Chondrocyte (in vitro differentiated cells): ENCODE measurements at places on chromosomes 4 and X. TPM values are rescaled to one million over a fixed set of nuclear protein-coding genes. Genes with fewer than 3 reads are reported as not detected.

GRCh38 chr4:74531963-74532794, 87.2 kb downstream of the AREG start:
- peaks cover 8% of the 10 kb centered on the region for H3K27me3 ChIP-seq
- peaks cover 16% of the 10 kb centered on the region for H3K4me1 ChIP-seq
- H3K36me3 ChIP-seq: no peaks in the 10 kb centered on the region
- no peak for DNase-seq
- peak overlapping the region; percentile 95 for H3K27ac ChIP-seq

DNA sequence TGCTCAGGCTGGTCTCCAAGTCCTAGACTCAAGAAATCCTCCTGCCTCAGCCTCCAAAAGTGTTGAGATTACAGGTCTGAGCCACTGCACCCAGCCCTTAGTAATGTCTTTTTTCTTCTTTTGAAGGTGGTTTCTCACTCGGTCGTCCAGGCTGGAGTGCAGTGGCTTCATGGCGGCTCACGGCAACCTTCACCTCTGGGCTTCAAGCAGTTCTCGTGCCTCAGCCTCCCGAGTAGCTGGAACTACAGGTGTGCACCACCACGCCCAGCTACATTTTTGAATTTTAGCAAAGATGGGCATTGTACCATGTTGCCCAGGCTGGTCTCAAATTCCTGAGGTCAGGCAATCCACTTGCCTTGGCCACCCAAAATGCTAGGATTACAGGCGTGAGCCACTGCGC, 32.3 kb upstream of the ASMTL start:
- no peak overlapping the region for H3K4me3 ChIP-seq
- peaks cover 3% of the 10 kb centered on the region for H3K27me3 ChIP-seq
- H3K27ac ChIP-seq: no peak overlapping the region
- DNase-seq: no peak
- H3K36me3 ChIP-seq: peaks cover 2% of the 10 kb centered on the region

DNA sequence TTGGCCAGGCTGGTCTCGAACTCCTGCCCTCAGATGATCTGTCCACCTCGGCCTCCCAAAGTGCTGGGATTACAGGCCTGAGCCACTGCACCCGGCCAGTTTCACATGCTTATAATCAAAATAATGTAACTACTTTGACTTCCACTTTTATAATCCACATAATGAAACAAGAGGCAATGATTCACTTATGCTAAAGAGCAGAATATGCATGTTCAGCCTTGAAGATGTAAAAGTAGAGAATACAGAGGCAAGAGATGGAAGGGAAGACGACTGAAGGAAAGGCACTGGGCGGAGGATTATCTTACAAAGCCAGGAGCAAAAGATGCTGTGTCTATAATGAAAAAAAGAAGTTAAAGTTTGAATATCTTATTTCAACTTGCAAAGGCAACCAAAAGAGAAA, 13.3 kb upstream of the ZNF518B start:
- DNase-seq: no peak
- no peaks in the 10 kb centered on the region for H3K36me3 ChIP-seq
- H3K4me3 ChIP-seq: no peak overlapping the region
- no peaks in the 10 kb centered on the region for H3K27me3 ChIP-seq

DNA sequence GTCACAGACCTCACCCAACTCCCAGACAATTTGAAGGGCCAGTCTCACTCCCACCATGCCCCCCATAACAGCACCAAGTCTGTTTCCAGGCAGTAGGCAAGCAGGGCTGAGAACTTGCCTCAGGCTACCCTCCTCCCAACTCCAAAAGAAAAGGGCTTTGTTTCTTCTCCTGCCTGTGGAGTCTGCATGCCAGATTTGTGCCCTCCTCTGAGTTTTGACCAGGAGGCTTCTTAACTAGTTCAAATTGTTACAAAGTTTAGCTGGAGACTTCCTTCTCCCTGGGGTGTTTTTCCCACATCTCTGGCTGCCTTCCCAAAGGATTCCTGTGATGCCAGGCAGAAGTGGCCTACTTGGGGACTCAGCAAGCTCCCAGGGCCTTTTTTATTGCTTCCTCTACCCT, 29.6 kb downstream of the PBDC1 start:
- H3K27ac ChIP-seq: no peak overlapping the region
- DNase-seq: no peak
- H3K4me3 ChIP-seq: no peak overlapping the region
- no peaks in the 10 kb centered on the region for H3K36me3 ChIP-seq

DNA sequence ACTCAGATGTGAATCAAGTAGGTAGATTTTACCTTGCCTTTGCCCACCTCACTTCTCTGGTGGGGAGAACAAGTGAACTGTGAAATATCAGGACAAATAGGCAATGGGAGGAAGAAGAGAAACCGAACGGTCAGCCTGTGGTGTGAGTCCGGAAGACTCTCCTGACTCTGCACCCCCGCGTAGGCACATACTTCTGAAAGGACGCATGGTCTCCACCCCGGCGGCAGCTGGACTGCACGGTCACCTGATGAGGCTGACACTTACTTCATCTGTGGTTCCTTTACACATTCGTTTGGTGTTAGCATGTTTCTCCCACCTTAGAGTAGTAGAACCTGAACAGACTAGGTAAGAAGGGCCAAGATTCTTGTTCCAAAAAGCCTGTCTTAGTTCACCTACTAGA, 58.4 kb downstream of the NELFA start:
- no peaks in the 10 kb centered on the region for H3K27me3 ChIP-seq
- H3K27ac ChIP-seq: no peak overlapping the region
- H3K4me3 ChIP-seq: no peak overlapping the region
- H3K36me3 ChIP-seq: peaks cover 8% of the 10 kb centered on the region

- no peak overlapping the region for H3K4me3 ChIP-seq
- no peak overlapping the region for H3K27ac ChIP-seq
- peaks cover 18% of the 10 kb centered on the region for H3K27me3 ChIP-seq
- peaks cover 3% of the 10 kb centered on the region for H3K36me3 ChIP-seq
- H3K4me1 ChIP-seq: peaks cover 23% of the 10 kb centered on the region
- DNase-seq: no peak
These were observed 46.7 kb downstream of the CXCL13 start for GRCh38 chr4:77652237-77652897.

- peaks cover 31% of the 10 kb centered on the region for H3K4me1 ChIP-seq
- peak overlapping the region; percentile 83 for H3K27ac ChIP-seq
- DNase-seq: no peak
These were observed 132.9 kb downstream of the CHIC2 start for GRCh38 chr4:53931461-53931961.

DNA sequence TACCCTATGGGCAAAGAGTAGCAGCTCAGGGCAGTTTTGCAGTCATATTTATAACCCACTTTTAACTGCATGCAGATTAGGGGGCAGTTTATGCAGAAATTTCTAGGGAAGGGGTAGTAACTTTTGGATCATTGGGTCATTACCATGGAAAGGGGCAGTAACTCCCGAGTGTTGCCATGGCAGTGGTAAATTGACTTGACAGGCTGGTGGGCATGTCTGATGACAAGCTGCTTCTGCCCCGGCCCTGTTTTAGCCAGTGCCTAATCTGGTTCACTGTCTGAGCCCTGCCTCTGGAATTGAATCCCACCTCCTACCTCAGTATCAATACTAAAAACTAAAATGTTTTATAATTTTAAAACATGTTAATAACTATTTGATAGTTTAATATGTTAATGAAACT, 362.1 kb upstream of the ATOH1 start:
- peaks cover 6% of the 10 kb centered on the region for H3K27me3 ChIP-seq
- no peak overlapping the region for H3K27ac ChIP-seq
- DNase-seq: no peak
- no peaks in the 10 kb centered on the region for H3K4me1 ChIP-seq
- H3K4me3 ChIP-seq: no peak overlapping the region

DNA sequence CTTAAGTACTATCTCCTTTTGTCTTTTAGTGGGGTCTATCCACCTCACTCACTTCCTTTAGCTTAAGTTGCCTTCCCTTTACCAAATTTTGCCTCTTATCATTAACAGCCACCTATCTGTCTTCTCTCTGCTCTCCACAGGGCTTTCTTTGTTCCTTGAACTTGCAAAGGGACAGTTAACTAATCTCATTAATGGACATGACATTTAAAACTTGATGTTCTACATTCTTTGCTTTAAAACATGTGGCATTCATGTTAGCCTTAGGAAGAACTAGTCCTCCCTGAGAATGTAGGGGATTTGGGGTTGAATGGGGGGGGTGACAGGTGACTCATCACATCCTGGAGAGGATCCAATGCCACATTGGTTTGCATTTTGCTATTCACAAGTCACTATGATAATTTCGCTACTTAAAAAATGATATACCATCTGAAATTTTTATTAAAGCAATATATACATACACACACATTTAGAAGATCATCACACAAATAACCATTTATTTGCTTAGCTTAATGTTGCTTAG, 41.0 kb upstream of the DMD start:
- no peaks in the 10 kb centered on the region for H3K4me1 ChIP-seq
- no peak overlapping the region for H3K27ac ChIP-seq
- no peak for DNase-seq

GRCh38 chr4:145788755-145789154, 108.8 kb downstream of the C4orf51 start:
- H3K4me3 ChIP-seq: no peak overlapping the region
- no peak for DNase-seq
- no peaks in the 10 kb centered on the region for H3K27me3 ChIP-seq
- H3K4me1 ChIP-seq: peaks cover 5% of the 10 kb centered on the region
- peaks cover 8% of the 10 kb centered on the region for H3K36me3 ChIP-seq

- peaks cover 28% of the 10 kb centered on the region for H3K4me1 ChIP-seq
- no peak overlapping the region for H3K4me3 ChIP-seq
- no peak overlapping the region for H3K27ac ChIP-seq
- peaks cover 10% of the 10 kb centered on the region for H3K36me3 ChIP-seq
- no peak for DNase-seq
- H3K27me3 ChIP-seq: no peaks in the 10 kb centered on the region
These were observed 44.5 kb downstream of the MGST2 start for GRCh38 chr4:139710073-139710472.

- H3K4me1 ChIP-seq: peaks cover 34% of the 10 kb centered on the region
- H3K4me3 ChIP-seq: no peak overlapping the region
- H3K27ac ChIP-seq: peak overlapping the region; percentile 62
- H3K36me3 ChIP-seq: peaks cover 1% of the 10 kb centered on the region
- no peaks in the 10 kb centered on the region for H3K27me3 ChIP-seq
- DNase-seq: no peak
These were observed 105.0 kb downstream of the SHROOM3 start for GRCh38 chr4:76539979-76540378.

DNA sequence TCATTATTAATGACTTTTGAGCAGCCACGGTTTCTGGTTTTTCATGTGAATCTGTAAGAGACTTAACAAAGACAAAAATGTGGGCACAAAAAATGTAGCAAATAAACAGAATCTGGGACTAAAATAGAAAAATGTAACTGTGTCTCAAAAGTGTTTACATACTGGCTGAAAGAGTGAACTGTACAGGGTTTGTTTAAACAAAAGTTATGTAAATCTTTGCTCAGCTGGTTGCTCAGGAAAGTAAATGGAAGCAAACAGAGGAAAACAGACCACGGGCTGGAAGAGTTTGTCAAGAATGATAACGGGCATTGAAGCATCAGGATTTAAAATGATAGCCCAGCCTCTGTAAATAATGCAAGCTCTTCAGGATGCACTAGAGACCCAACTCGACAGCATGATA, 921.8 kb upstream of the FTHL17 start:
- no peaks in the 10 kb centered on the region for H3K27me3 ChIP-seq
- peaks cover 14% of the 10 kb centered on the region for H3K4me1 ChIP-seq
- no peak overlapping the region for H3K27ac ChIP-seq
- no peak for DNase-seq

- H3K4me3 ChIP-seq: no peak overlapping the region
- H3K4me1 ChIP-seq: peaks cover 10% of the 10 kb centered on the region
- no peaks in the 10 kb centered on the region for H3K27me3 ChIP-seq
These were observed 167.9 kb upstream of the GLRA2 start for GRCh38 chrX:14361435-14361834.

DNA sequence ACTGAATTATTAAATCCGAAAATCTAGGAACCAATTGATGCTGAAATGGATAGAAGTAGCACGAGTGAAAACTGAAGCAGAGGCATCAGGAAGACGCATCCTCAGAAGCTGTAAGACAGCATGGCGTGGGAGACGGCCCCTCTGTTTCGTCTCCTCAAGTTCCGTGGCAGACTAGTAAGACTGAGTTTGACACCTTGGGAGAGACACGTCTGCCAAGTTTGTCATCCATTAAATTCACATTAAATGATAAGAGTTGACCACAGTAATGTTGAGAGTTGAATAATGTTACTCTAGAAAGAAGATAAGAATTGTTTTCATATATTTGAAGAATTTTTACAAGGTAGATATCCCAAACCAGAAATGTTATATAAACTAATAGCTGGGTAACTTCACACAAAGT, 736.1 kb upstream of the FRG1 start:
- H3K4me1 ChIP-seq: peaks cover 21% of the 10 kb centered on the region
- peaks cover 2% of the 10 kb centered on the region for H3K27me3 ChIP-seq
- H3K36me3 ChIP-seq: no peaks in the 10 kb centered on the region
- H3K4me3 ChIP-seq: no peak overlapping the region

DNA sequence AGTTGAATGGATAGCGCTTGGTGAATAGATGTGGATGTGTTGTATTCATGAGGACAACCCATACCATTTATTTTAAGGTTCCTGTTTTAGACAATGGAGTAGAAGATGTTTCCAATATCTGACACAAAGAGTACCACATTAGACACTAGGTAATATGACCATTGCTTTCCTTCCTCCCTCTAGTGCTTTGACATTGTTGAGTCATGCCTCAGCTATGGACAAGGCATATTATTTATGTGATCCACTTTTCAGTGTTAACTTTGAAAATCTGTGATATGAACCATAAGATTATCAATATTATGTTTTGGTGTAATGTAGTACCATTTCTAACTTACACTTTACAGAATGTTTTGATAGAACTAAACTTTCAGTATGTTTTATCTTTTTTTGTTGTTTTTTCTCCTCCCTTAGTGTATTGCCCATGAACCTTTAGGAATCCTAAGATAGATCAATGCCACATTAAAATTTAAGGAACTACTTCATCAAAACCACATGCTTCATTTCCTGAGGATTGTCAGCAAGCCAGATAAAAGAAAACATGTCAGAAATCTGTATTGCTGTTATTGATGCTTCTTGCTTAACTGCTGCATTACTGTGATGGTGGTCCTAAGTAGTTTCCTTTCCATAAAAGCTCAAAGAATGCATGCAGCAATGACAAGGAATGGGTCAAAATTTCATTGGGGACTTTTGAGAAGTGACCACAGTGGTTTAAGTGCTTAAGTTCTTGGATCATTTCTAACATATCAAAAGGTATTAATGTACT, 105.0 kb downstream of the PCDH7 start:
- no peaks in the 10 kb centered on the region for H3K27me3 ChIP-seq
- peaks cover 36% of the 10 kb centered on the region for H3K4me1 ChIP-seq
- no peak overlapping the region for H3K27ac ChIP-seq
- no peaks in the 10 kb centered on the region for H3K36me3 ChIP-seq
- no peak overlapping the region for H3K4me3 ChIP-seq
- no peak for DNase-seq

- H3K4me3 ChIP-seq: no peak overlapping the region
- peak overlapping the region; percentile 19 for H3K27ac ChIP-seq
- no peaks in the 10 kb centered on the region for H3K36me3 ChIP-seq
- no peak for DNase-seq
These were observed 133.1 kb downstream of the IDS start for GRCh38 chrX:149371986-149372385.

RTL9 gene
- total RNA-seq: 0.20 to 0.33 TPM in 2 of 3 replicates, not detected in the other

ABCG2 gene
- total RNA-seq: 0.08 to 0.40 TPM (median 0.24 TPM) in 3 replicates

GPC4 gene
- 64.6 to 94.8 TPM (median 67.6 TPM) in 3 replicates for total RNA-seq

LDB2 gene
- 1.5 to 6.3 TPM (median 2.0 TPM) in 3 replicates for total RNA-seq

DIPK2B gene
- total RNA-seq: not detected in 3 replicates

POU4F2 gene
- total RNA-seq: not detected in 3 replicates

CT45A3 gene
- total RNA-seq: not detected in 3 replicates

TMEM156 gene
- total RNA-seq: 0.32 to 0.36 TPM in 2 of 3 replicates, not detected in the other

BRS3 gene
- not detected in 3 replicates for total RNA-seq

SSX1 gene
- total RNA-seq: not detected in 3 replicates

CYBB gene
- total RNA-seq: not detected in 3 replicates

GPR34 gene
- total RNA-seq: not detected in 3 replicates

ADH1A gene
- not detected in 3 replicates for total RNA-seq
